ENCODE measurements at places on chromosomes 4 and X.

- no peak for DNase-seq
Observed at GRCh38 chr4:79650794-79651431, 242.9 kb upstream of the GK2 start.

DNA sequence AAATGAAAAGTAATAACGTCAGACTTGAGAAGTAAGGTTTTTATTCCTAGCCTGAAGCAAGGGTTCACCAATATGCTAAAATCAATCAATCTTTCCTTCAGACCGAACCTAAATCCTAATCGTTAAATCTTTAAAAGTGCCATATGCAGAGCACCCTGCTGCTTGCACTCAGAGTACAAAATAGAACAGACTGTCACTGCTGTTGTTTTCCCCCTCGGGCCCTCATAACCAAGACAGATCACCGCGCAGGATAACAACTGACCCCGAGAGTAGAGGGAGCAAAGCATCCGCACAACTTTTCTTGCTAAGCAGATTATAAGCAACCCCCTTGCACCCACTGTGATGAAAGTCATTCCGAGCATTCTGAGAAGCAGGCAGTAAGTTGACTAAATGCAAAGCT is 550.9 kb upstream of the NDST4 start:
- peak; percentile 2 for DNase-seq

- no peak for DNase-seq
Observed at GRCh38 chr4:588351-588849, 12.3 kb upstream of the TMEM271 start.

DNA sequence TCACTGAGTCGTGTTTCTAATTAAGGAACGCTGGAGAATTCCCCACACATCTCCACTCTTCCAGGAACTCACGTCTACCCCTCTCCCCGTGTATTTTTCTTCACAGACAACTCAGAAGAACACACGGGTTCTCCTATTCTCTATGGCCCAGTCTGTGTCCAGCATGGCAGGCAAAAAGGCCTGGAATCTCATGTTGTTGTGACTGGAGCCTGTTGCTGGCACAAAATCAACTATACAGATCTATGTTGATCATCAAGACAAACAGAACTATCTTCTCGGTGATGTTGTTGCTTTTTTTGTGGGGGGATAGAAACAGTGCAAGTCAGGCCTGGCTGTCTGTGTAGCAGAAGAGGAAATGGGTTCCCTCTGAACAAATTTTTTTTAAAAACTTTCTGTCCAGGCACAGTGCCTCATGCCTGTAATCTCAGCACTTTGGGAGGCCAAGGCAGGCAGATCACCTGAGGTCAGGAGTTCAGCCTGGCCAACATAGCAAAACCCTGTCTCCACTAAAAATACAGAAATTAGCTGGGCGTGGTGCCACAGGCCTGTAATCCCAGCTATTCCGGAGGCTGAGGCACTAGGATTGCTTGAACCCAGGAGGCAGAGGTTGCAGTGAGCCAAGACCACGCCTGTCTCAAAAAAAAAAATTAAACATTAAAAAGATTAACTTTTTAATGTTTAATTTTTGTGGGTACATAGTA is 50.5 kb upstream of the CBR4 start:
- DNase-seq, result no peak

- DNase-seq, result no peak
Observed at GRCh38 chr4:128913228-128913627, 103.7 kb downstream of the JADE1 start.

DNA sequence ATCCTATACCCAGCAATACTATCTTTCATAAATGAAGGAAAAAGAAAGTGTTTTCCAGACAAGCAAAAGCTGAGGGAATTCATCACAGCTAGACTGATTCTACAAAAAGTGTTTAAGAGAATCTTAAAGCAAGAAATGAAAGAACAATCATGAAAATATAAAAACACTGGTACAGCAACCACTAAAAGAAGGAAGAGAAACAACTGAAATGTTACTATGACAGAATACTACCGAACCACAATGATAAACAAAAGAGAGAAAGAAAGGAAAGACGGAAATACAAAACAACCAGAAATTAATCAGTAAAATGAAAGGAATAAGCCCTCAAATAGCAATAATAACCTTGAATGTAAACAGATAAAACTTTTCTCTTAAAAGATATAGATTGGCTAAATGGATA is 110.8 kb upstream of the AFF2 start:
- DNase-seq, result no peak

DNA sequence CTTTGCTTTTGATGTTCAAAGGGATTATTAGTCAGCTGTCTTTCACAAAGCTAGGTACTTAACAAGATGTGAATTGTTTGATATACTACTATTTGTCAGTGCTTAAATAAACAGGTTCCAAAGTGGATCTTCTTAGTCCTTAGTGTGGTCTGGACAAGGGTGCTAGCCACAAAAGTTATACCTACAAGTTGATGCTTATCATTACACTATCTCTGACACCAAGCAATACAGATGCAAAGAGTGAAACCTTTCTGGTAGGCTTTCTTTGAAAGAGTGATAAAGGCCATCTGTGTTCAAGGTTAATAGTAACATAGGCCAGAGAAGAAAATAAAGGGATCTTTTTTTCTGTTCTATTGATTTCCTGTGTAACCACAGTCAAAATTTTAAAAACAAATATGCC is 12.2 kb upstream of the RBPJ start:
- no peak for DNase-seq

- DNase-seq, result no peak
Observed at GRCh38 chr4:40231316-40231863, 34.6 kb downstream of the RHOH start.

DNA sequence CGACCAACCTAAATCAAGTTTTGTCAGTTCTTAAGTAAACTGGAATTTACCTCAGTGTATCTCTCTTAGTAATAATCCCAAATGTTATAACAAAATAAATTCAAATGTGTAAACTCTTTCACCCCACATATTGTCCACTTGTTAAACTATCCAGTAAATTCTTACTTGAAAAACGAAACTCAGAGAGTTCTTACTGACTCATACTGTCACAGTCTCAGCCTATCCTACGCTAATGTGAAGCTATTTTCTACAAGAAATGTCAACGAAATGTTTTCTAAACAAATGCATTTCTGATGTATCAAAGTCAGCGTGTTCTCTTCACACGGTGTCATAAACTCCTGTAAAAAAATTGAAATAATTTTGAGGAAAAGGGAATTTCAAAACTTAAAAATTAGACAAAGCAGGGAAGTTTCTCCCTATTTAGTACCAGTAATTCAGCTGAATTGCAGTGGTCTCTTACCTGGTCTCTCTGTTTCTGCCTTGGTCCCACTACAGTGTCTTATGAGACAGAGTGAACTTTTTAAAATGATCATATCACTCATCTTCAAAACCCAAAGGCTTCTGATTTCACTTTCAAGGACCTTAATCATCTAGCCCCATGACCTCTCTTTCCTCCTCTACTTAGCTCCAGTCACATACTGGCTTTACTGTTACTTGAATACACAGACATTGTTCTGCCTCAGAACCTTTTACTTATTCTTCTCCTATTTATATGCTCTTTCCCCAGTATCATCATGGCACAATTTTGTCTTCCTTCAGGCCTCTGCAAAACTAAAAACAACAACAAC is 63.3 kb downstream of the DCAF8L1 start:
- no peak for DNase-seq

GRCh38 chr4:7894677-7895181 is 44.9 kb downstream of the AFAP1 start:
- no peak for DNase-seq

DNA sequence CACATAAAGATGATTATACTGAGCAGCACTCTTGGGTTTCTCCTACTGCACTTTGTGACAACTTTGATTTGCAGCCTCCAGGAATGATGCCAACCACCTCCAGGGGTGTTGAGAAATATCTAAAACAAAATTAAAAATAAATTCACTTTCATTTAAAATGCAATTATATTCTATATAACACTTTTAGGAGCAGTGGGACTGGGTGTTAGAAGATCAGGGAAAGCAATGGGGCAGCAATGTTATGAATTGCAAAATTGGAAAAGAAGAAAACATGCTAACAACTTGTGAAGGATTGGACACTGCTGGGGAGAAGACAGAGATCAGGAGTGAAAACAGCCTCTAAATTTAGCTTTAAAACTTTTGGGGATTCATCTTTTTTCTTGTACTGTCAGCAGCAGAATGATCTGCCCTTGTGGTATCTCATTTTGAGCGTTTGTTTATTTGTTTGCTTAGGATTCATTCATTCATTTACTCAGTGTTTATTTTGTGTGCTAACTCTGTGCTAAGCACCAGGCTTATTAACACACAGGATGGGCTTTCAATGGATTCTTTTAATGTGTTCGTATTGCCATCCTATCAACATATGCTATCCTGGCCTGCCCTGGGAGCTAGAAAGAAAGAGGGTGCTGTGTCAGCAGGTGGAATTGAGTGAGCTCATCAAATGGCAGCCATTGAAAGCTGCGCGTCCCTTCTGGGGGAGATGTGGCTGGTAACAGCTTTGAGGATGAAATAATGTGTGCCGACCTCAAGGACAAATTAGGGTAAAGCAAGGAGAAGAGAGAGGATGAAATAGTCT is 96.5 kb downstream of the FRMPD4 start:
- no peak for DNase-seq

GRCh38 chr4:11623726-11624037 is 195.0 kb upstream of the HS3ST1 start:
- peak; percentile 59 for DNase-seq

GRCh38 chr4:8747467-8748235 is 124.0 kb downstream of the HMX1 start:
- DNase-seq, result no peak

DNA sequence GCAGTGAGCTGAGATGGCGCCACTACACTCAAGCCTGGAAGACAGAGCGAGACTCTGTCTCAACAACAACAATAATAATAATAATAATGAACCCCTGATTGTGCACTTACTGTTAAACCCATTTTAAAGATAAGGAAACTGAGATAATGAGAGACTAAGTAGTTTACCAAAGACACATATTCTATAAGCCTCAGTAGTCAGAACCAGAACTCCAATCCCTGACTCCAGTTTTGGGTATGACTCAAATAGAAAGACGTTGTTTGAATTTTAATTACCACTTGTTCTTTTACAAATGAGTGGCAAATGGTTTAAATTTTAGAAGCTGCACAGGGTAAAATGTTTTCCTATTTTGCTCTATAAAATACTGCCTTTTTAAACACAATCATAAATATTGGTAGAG is 37.4 kb downstream of the ACSL4 start:
- DNase-seq, result no peak

DNA sequence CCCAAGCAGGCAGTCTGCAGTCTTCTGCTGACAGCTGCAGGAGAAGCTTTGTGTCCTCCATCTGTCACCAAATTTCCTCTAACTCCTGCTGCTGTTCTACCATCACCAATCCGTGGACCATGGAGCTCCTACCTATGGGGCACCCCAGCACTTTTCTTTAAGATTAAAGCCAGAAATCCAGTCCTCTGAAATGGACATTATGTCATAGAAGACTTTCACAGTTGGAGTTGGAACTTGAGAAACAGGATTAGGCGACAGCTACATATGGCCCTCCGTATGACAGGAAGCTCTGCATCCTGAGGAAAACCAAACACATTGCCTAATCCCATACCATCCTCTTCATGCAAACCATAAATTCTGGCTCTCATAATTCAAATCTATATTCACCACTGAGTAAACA is 470.6 kb upstream of the GALNTL6 start:
- no peak for DNase-seq

GRCh38 chrX:1178580-1179057 is 33.8 kb downstream of the CRLF2 start:
- DNase-seq, result peak; percentile 64

GRCh38 chr4:128721896-128722295 is 87.6 kb upstream of the JADE1 start:
- no peak for DNase-seq

DNA sequence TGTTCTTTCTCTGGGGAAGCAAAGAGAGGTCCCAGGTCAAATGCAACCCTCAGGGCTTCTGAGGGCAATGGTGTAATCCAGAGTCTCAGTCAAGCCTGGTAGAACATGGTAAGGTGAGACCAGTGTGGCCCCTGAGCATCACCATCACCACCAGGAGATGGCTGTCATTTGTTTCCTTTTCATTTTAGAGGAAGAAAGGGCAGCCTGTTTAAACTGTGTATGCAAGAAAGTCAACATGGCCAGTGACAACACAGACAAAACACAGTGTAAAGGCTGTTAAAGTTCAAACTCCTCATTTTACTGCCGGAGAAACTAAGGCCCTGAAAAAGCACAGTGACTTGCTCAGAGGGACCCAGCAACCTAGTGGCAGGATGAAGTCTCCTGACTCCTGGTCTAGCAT is 2.0 kb upstream of the EDA start:
- DNase-seq, result no peak

DNA sequence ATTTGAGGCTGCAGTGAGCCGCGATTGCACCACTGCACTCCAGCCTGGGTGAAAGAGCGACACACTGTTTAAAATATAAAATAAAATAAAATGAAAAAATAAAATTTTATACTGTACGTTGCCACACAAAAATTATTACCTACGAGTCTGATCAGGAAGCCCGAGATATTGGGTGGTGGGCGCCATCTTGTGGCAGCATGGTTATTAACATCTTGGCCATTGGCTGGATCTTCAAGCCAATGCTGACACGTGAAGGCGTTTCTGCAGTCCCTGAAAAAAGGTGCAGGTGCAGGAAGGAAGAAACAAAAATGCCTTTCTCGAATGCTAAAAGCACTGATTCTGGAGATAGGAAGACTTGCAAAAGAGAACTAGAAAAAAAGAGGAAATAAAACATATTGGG is 4.9 kb upstream of the TLR8 start:
- DNase-seq, result peak; percentile 65

DNA sequence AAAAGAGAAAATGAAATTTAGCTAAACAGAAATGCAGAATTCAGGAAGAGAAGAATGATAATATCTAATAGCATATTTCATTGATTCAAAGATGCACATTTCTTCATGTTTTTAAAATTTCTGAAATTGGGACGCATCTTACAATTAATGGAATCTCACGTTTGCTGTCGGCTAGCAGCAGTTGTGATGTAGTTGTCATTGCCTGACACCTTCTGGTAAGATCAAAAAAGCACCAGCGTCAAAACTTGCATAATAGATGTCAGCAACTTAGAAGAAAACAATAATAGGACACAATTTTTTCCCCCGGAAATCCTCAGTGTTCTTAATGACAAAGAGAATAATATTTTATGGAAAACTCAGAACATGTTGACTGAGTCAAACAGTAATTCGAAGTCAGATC is 29.8 kb upstream of the SLC7A3 start:
- no peak for DNase-seq

GRCh38 chrX:11504234-11504633 is 161.5 kb downstream of the ARHGAP6 start:
- DNase-seq, result no peak

DNA sequence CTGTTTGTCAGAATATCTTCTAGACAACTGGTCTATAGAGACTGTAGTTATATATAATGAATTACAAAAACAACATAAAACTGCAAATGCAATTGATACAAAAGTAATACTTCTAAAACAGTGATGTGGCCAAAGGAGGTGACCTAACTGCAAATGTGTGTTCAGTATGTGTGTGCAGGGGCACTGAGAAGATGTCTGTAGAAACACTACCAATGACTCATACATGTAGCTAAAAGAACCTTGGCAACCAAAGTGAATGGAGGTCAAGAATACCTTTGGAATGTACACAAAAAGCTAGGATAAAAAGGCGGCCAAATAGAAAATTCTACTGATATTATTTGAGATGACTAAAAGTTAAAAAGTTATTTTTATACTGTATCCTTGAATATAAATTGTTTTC is 261.8 kb downstream of the CAMK2D start:
- DNase-seq, result peak; percentile 21
